ENCODE measurements at places on chromosomes 16 and 17.

DNA sequence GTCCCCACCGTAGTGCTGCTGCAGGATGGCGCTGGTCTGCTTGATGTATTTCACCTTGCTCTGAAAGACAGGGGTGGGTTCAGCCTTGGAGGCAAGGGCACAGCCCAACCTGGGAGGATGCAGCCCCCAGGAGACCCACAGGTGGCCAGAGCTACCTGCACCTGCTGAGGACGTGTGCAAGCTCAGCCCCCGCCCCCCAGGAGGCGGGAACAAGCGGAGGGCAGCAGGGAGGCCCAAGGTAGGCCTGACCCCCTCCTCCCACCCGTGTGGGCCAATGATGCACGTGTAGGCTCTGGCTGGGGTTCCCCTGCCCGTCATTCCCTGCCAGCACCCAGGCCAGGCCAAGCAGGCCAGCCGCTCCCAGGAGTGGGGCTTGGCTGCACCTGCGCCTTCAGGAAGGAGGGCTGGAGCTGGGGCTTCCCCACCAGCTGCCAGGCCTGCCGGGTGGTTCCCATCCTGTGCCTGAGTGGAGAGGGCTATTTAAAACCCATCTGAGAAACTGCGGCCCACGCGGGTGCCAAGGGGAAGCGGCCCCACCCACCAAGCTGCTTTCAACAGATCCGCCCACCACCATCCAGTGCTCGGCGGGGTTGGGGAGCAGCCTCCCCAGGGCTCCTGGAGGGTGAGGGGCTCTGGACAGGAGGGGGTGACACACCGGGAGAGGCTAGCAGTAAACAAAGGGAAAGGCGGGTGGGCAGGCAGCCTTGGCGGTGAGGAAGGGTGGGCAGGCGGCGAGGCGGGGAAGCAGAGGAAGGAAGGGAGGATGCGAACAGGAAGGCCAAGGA is 3.8 kb downstream of the NTHL1 start:
- no peak for DNase-seq

GRCh38 chr17:35372846-35373533 is 431 bp downstream of the SLFN11 start:
- DNase-seq = peak; percentile 59

DNA sequence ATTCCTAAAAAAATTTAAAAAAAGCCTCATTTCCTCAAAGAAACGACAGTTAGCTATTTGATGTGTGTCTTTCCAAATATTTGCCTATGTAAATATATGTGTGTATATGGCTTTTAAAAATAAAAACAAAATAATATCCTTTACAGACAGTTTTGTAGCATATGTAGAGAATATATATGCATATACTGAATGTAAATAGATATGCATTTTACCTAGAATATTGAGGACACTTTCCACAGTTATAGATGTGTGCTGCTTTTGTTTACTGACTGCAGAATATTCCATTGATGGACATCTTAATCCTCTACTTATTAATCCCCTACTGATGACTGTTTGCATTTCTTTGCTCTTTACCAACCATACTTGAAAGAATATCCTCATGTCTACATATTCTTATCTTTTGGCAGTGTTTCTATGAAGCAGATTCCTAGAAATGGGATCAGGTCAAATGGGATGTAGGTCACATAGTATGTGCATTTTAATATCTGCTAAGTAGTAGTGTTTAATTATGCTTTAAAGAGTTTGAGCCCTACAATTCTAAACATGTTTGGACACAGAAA is 3.3 kb downstream of the CCL3L1 start:
- no peak for DNase-seq

GRCh38 chr17:57440522-57441269 is 184.4 kb downstream of the MSI2 start:
- peak; percentile 98 for DNase-seq

DNA sequence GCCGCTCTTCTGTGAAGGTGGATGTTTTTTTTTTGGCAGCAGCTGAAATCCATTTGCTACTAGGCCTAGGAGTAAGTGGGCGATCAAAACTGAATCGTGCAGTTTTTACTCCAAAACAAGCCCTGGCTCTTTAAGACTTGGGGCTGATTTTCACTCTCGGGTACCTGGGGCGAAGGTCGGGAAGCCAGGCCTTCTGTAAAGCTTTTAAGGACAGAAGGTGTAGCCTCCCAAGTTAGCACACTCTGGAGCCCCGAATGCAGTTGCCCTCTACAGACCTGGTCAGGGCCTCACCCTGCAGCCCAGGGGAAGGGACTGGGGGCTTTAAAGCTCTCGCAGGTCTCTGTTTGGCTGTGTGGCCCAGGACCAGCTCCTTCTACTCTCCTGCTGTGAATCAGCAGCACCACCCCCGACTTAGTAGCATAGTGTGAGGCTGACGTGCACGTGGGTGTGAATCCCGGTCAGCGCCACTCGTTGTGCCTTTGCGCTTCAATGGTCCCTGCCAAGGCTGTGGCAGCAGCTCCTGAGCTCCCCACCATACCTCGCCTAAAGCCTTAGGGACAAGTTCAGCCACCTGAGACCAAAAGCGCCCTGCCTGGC is 49.9 kb downstream of the TMEM235 start:
- DNase-seq = no peak

DNA sequence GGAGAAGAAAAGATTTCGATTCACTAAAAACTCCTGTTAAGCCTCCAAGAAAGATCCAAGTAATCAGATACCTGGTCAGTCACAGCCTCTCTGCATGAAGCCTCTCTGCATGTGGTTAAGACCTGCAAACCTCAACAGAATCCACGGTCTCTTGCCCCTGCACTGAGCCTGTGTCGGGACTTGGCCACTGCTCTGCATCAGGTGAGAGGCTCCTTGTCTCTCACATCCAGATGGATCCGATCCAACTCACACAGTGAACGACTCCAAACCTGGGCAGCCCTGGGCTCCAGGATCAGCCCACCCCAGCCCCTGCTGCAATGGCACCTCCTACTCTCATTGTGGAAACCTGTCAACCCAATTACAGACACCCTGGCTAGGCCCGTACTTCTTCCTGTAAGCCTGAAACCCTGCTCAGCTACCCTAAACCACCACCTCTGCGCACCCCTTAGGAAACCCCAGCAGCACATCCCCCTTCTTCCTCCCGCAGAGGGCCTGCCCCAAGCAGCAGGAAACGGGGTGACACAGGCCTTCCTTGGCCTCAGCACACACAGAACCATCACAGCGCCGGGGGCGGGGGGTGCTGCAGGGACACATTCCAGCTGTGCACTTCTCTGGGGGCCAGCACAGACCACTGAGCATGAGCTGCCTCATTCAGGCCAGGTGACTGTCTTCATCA is 129.5 kb downstream of the ANKRD11 start:
- no peak for DNase-seq

- no peak for DNase-seq
These were observed 1342.5 kb downstream of the TP53TG3F start for GRCh38 chr16:34801875-34802274.

DNA sequence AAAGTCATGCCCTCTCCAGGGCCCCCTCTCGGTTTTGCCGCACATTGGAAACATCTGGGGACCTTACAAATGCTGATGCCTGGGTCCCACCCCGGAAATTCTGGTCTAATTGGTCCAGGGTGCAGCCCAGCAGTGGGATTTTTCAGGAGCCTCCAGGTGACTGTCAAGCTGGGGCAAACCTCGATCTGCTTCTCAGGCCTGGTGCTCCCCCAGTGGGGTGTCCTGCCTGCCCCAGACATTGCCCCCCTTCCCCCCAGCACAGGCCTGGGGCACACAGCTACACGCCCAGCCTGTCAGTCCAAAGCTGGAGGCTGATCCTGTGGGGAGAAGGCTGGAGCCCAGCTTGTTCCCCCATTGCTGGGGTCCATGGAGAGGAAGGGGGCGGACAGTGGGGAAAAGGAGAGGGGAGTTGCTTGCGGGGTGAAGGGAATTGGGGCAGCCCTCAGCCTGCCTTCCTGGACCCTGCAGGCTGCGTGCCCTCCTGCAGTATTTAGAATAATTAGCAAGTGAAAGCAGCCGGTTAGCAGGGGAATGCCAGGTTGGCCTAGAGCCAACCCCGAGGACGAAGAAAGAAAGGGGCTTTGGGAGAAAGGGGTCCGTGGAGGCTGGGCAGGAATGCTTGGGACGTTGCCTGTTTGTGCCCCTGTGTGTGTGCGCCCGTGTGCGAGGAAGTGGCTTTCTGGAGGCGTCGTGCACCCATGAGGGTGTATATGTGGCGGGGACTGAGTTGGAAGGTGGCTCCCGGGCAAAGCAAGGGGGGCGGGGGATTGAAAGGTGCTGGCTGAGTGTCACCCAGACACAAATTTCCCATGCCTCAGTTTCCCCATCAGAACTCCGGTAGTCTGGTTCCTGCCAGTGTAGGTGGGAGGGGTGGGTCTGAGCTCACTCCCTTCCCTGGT is 5.9 kb downstream of the FOXJ1 start:
- peak; percentile 59 for DNase-seq

GRCh38 chr17:45668316-45668715 is 115.8 kb upstream of the CRHR1 start:
- no peak for DNase-seq

DNA sequence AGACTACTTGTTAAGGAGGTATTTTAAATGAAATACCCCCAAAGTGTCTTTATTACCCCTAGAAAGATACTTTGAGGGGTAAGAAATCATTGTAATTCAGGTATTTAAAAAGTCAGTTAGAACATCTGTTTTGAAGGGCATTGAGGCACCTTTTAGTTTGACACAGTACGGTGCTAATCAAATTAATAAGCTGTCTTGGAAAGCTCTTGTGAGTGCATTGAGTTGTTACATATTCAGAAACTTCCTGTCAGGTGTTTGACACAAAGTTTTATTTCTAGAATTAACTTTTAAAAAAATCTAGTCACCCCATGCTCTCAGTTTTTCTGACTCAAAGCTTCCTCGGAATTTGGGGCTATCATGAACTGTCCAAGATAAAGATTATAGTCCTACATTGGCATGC is 4.6 kb downstream of the RBBP6 start:
- DNase-seq = no peak

- peak; percentile 55 for DNase-seq
These were observed 166.7 kb downstream of the XYLT1 start for GRCh38 chr16:17304106-17304490.

DNA sequence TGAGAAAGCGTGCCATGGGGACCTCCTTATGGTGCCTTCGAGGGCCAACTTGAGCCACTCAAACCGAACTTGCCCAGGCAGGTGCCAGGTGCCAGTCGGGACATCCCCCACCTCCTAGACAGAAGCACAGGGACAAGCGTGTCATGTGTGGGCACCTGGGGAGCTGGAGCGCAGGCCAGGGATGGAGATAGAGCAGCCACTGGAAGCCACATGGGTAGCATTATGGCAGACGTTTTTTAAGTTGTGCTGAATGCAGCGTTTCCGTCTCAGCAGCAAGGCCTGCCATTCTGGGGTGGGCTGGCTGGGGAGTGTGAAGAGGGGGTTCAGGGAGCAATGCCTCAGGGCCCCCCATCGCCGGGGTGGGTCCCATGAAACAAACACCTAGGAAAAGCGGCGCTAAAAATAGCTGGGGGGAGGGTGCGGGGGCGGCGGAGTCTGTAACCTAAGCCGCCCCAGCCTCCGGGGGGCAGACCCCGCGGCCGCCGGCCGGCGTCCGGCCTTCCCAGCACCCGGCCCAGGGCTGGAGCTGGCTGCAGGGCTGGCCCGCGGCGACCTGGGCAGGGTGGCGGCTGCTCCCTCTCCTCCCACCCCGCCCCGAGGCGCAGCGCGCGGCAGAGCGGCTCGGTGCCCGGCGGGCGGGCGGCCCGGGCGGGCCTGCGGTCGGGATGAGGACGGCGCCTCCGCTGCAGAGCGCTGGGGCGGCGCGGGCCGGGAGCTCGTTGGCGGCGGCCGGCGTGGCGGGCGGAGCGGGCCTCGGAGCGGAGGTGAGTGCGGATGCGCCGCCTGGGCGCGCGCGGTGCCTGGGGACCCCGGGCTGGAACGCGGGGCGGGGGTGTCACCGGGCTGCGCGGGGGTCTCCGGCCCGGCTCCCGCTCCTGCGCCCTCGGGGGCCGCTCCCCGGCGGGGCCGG is at the start of gene ZNF469:
TSS of gene ZNF469 (plus strand) at position 469 of the 910 bp plus-strand sequence. CDS start 44,512 bp downstream, outside the sequence.
- DNase-seq = no peak

DNA sequence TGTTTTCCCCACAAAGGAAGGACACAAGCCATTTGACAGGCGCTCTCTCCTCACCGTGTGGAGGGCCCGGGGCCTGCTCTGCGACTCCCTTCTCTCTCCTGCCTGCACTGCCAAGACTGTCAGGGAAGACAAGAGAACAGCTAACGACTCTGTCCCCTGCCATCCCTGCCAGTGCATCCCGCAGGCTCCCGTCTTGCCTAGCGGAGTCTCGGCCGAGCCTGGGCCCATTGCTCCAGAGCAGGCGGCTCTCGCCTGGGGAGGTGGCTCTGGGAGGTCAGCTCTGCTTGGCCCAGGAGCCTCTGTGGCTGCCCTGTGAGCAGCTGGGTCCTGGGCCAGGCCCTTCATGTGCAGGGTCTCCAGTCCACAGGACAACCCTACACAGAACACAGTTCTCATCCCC is 53.0 kb downstream of the WNT3 start:
- peak; percentile 57 for DNase-seq

- DNase-seq = no peak
These were observed 71.8 kb upstream of the ZNF469 start for GRCh38 chr16:88310796-88311605.

DNA sequence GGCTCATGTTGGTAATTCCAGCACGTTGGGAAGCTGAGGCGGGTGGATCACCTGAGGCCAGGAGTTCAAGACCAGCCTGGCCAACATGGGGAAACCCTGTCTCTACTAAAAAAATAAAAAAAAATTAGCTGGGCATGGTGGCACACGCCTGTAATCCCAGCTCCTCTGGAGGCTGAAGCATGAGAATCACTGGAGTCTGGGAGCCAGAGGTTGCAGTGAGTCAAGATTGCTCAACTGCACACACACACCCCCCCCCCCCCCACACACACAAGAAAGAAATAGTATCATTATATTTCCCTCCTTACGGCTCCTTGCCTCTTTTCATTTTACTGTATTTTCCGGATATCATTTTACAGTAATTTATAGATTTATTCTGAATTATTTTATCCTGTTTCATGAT is 963.1 kb upstream of the GOT2 start:
- DNase-seq = no peak

DNA sequence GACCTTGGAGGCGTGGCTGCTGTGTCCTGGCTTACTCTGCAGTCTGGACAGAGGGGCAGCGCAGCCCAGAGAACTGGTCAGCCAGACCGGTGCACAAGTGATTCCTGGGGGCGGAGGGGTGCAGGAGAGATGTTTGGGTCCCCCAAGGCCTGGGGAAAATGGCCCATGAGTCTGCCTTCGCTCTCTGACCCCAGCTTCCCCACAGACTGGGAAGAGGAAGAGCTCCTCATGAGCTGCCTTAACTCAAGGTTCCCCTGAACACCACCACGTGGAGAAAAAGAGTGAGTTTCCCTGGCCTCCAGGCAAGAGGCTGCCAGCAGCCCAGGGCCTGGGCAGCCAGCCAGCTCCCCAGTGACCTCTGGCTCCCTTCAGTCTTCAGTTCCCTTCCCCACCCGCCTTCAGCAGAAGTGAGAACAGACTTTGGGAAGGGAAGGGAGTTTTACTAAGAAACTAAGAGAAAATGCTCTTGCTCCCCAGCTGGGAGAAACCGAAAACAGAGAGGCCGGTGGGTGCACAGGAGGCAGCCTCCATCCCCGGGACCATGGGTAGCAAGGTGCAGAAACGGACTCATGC is 2.0 kb upstream of the C17orf99 start:
- DNase-seq = no peak

DNA sequence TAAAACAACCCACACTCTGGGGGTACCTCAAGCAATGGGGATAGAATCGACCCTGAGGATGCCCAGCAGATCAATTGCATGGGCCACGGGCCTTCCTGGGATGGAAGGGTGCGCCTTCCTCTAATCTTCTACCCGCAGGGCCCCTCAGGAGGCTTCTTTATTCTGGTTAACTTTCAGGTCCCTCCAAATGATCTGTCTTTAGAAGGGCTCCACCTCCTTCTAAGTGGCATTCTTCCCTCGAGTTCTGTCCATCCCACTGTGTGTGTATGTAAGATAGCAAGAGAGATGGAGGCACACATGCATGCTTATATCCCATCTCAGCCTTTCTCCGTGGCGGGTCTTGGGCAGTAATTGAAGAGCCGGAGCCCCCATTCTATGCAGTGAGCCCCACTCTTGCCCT is 125.7 kb downstream of the MRM1 start:
- DNase-seq = no peak
